ENCODE measurements at places on chromosomes 2 and 18. TPM values are rescaled to one million over a fixed set of nuclear protein-coding genes. Genes with fewer than 3 reads are reported as not detected.
A peak's percentile ranks its signal among the peaks of the same experiment; 100 is the strongest.

ICA1L gene
- total RNA-seq = 6.7 TPM

- no peak overlapping the region for H3K4me3 ChIP-seq
- no peak overlapping the region for H3K27ac ChIP-seq
- no peaks in the 10 kb centered on the region for H3K27me3 ChIP-seq
- H3K36me3 ChIP-seq = no peaks in the 10 kb centered on the region
Observed at GRCh38 chr2:137809252-137809651, 155.0 kb upstream of the HNMT start.

DNA sequence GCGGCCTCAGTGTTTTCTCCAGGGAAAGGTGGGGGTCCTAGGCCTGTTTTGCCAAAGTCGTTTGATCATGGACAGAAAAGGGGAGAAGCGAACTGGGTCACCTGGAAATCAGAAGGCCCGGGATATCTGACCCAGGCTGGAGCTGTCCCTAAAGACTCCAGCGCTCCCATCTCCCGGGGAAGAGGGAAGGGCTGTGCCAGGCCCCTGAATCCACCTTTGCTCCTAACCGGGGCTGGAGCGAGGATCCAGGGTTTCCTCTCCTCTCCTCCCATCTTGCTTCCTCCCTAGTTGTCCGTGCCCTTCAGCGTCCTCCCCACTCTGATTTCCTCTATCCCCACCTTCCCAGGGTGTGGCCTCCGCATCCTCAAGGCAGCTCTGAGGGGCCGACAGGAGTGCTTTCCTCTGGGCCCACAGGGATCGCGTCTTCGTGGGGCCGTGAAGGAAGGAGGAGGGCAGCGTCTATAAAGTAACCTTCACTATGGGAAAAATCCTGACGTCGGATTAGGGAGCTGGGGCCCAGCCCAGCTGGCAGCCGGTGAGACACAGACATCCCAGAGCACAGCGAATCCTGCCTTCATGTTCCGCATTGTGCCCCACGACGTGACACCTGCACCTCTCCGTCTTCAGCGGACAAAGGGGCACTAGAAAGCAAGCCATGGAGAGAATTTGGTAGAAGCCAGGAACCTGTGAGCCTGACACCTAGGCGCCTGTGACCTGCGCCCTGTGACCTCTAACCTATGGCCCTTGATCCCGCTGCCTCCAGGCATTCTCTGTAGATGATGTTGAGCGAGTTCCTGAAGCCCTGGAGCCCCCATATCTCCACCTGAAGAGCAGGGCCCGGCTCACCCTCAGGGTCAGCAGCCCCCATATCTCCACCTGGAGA is 212.7 kb upstream of the SALL3 start:
- no peak overlapping the region for H3K27ac ChIP-seq
- no peak for DNase-seq
- H3K4me3 ChIP-seq = no peak overlapping the region

GRCh38 chr2:99834426-99834825 is 308.0 kb downstream of the AFF3 start:
- H3K27ac ChIP-seq = no peak overlapping the region
- H3K27me3 ChIP-seq = no peaks in the 10 kb centered on the region

GRCh38 chr2:46632349-46632748 is 153.0 kb downstream of the TMEM247 start:
- H3K4me1 ChIP-seq = no peaks in the 10 kb centered on the region
- H3K27ac ChIP-seq = no peak overlapping the region
- no peak for DNase-seq

- H3K27ac ChIP-seq = no peak overlapping the region
- no peaks in the 10 kb centered on the region for H3K27me3 ChIP-seq
- DNase-seq = no peak
Observed at GRCh38 chr2:128782411-128783192, 463.9 kb upstream of the HS6ST1 start.

CACNB4 gene
- 0.33 TPM for total RNA-seq

MOGAT1 gene
- total RNA-seq = 1.8 TPM

DNA sequence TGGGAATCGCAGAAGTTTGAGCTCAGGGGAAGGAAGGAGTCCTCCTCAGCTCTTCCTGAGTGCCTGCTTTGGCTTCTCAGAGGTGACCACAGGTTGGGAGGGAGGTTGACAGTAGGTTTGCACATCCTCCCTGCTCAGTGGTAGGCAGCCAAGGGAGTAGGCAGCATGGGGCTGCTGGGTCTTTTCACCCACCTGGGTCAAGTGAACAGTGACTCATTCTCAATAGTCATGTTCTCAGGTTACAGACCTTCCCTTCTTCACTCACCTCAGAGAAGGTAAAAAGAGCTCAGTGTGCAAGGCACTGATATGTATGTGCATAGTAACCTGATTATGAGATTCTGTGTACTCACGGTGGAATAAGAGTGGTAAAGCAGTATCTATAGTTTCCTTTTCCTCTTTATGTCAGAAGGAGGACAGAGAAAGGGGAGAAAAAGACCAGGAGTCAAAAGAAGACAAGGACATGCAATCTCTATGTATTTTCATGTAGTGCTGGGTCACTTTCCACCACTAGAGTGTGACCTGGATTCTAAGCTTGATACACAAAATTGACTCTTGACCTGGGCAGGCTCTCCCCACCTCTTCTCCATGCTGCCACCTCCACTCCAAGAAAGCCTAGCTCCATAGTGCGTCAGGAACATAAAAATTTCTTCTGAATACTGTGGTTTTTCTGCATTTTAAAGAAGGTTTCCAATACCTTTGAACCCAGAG is 36.5 kb upstream of the ASNSD1 start:
- H3K4me1 ChIP-seq = no peaks in the 10 kb centered on the region
- H3K4me3 ChIP-seq = no peak overlapping the region
- DNase-seq = no peak
- H3K27ac ChIP-seq = no peak overlapping the region

DNA sequence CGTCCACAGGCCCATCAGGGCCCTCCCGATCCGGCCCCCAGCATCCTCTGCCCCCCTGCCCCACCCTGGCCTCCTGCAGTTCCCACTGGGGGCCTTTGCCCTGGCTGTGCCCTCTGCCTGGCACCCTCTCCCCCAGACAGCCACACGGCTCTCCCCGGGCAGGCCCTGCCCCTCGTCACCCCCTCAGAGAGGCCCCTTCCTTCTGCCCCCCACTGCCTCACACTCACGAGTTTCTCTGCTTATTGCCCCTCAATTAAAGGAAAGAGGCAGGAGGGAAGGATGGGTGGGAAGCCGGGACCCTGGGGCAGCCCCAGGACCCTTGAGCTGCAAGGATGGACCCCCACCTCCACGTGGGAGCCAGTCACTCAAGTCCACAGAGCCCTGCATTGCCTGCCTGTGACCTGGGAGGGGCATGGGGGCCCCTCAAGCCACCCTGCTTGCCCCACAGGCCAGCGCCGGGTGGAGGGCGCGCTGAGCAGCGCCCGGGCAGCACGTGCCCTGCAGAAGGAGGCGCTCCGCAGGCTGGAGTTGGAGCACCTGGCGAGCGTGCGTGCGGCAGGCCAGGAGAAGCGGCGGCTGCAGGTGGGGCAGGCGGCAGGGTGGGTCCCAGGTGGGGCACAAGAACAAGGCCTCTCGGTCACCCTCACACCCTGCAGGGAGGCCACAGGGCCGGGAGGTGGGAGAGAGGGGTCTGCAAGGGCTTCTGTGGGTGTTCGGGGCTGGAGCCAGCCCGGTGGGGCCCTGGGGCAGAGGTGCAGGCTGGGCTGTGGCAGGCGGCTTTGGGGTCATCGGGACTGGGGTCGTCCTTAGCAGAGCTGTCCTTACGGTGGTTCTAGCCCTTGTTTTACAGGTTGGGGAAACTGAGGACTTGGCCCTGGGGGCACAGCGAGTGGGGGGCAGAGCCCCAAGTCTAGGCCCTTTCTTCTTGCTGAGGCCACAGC is 30.5 kb upstream of the SNED1 start:
- no peak overlapping the region for H3K27ac ChIP-seq
- peaks cover 13% of the 10 kb centered on the region for H3K4me1 ChIP-seq
- no peak overlapping the region for H3K4me3 ChIP-seq
- no peak for DNase-seq

- DNase-seq = no peak
- H3K27me3 ChIP-seq = no peaks in the 10 kb centered on the region
- no peak overlapping the region for H3K27ac ChIP-seq
Observed at GRCh38 chr2:168130346-168130745, 117.0 kb downstream of the STK39 start.

- H3K27me3 ChIP-seq = no peaks in the 10 kb centered on the region
- no peak overlapping the region for H3K27ac ChIP-seq
- H3K4me1 ChIP-seq = no peaks in the 10 kb centered on the region
- no peaks in the 10 kb centered on the region for H3K36me3 ChIP-seq
- DNase-seq = no peak
Observed at GRCh38 chr18:24538414-24539264, 78.2 kb downstream of the HRH4 start.

- no peak overlapping the region for H3K27ac ChIP-seq
- H3K36me3 ChIP-seq = no peaks in the 10 kb centered on the region
- H3K27me3 ChIP-seq = no peaks in the 10 kb centered on the region
- no peak overlapping the region for H3K4me3 ChIP-seq
- no peaks in the 10 kb centered on the region for H3K4me1 ChIP-seq
- DNase-seq = no peak
Observed at GRCh38 chr2:122112216-122113005, 357.0 kb downstream of the TSN start.

DNA sequence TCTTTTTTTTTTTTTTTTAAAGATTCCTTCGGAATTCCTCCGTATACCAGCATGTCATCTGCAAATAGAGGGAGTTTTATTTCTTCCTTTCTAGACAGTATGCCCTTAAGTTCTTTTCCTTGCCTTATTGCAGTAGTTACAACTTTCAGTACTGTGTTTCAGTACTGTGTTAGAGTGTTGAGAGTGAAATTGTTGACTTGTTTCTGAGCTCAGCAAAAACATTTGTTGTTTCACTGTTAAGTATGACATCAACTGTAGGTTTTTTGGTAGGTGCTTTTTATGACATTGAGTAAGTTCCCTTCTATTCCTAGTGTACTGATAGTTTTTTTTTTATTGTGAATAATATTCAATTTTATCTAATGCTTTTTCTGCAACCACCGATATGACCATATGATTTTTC is 43.9 kb downstream of the ACVR2A start:
- no peaks in the 10 kb centered on the region for H3K27me3 ChIP-seq
- no peak overlapping the region for H3K27ac ChIP-seq
- H3K4me1 ChIP-seq = no peaks in the 10 kb centered on the region
- no peak overlapping the region for H3K4me3 ChIP-seq
- H3K36me3 ChIP-seq = no peaks in the 10 kb centered on the region

- no peaks in the 10 kb centered on the region for H3K27me3 ChIP-seq
- H3K4me1 ChIP-seq = peaks cover 17% of the 10 kb centered on the region
- peak; percentile 78 for DNase-seq
- H3K4me3 ChIP-seq = peak overlapping the region; percentile 7
- peak overlapping the region; percentile 86 for H3K27ac ChIP-seq
- H3K36me3 ChIP-seq = no peaks in the 10 kb centered on the region
Observed at GRCh38 chr2:241217320-241218031, 29.0 kb downstream of the ANO7 start.

- H3K4me3 ChIP-seq = no peak overlapping the region
- DNase-seq = no peak
- H3K27me3 ChIP-seq = no peaks in the 10 kb centered on the region
- H3K27ac ChIP-seq = no peak overlapping the region
- no peaks in the 10 kb centered on the region for H3K36me3 ChIP-seq
- H3K4me1 ChIP-seq = no peaks in the 10 kb centered on the region
Observed at GRCh38 chr18:55748227-55748738, 160.3 kb upstream of the TCF4 start.

DNA sequence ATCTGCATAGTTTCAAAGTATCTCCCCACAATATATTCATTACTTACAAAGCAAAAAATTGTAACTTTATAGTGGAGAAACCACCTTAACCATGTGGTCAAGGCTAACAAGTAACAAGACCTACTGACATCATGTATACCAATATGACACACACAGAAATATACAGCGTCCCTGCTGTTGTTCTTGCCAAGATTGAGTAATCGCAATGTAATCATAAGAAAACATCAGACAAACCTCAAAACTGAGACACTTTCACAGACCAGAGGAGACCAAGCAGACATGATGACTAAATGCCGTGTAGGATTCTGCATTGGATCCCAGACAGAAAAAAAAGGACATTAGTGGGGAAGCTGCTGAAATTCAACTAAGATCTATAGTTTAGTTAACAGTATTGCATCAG is 123.0 kb downstream of the ACAA2 start:
- no peak for DNase-seq
- no peaks in the 10 kb centered on the region for H3K27me3 ChIP-seq
- no peaks in the 10 kb centered on the region for H3K4me1 ChIP-seq
- H3K27ac ChIP-seq = no peak overlapping the region

AAMP gene
- 61.5 TPM for total RNA-seq

POTEC gene
- total RNA-seq = 4.0 TPM

DNA sequence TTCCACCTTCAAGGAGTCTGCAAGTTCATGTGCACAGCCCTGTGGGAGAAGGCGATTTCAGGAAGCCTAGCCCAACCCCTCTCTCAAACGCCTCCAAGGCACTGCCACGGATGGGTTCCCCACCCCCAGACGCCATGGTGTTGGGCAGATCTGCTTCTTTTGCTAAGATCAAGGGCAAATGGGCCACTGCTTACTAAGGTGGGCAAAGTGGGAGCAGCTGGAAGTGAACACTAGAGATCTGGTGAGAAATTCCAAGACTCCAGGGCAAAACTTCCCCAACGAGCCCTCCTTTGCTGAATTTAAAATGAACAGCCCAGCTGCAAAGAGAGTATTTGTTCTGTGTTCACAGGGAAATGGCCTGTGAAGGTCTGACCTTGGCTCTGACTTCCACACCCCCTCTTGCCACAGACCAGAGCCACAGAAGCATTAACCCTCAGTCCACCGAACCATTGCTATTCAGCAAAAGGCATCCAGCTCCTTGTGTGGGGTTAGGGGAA is 45.1 kb upstream of the ZBTB7C start:
- H3K27ac ChIP-seq = no peak overlapping the region
- H3K4me1 ChIP-seq = peaks cover 30% of the 10 kb centered on the region
- no peak overlapping the region for H3K4me3 ChIP-seq
- DNase-seq = no peak

- DNase-seq = peak; percentile 74
- H3K27me3 ChIP-seq = no peaks in the 10 kb centered on the region
- H3K36me3 ChIP-seq = no peaks in the 10 kb centered on the region
- no peak overlapping the region for H3K4me3 ChIP-seq
- no peak overlapping the region for H3K27ac ChIP-seq
Observed at GRCh38 chr2:53452957-53453748, 314.5 kb upstream of the CHAC2 start.

GRCh38 chr2:74188018-74188601 is 9.4 kb upstream of the MOB1A start:
- H3K27me3 ChIP-seq = no peaks in the 10 kb centered on the region
- DNase-seq = no peak
- H3K27ac ChIP-seq = no peak overlapping the region
- H3K4me1 ChIP-seq = peaks cover 19% of the 10 kb centered on the region
- H3K36me3 ChIP-seq = no peaks in the 10 kb centered on the region

KCMF1 gene
- total RNA-seq = 30.4 TPM

GRCh38 chr2:120749506-120750431 is 14.1 kb downstream of the GLI2 start:
- H3K27ac ChIP-seq = no peak overlapping the region
- H3K36me3 ChIP-seq = no peaks in the 10 kb centered on the region
- no peaks in the 10 kb centered on the region for H3K4me1 ChIP-seq
- no peaks in the 10 kb centered on the region for H3K27me3 ChIP-seq
- no peak for DNase-seq

- peak; percentile 88 for DNase-seq
- peak overlapping the region; percentile 74 for H3K27ac ChIP-seq
- H3K27me3 ChIP-seq = no peaks in the 10 kb centered on the region
Observed at GRCh38 chr2:109644571-109645275, 30.6 kb downstream of the SOWAHC start.

- no peaks in the 10 kb centered on the region for H3K4me1 ChIP-seq
- peak; percentile 73 for DNase-seq
- H3K27ac ChIP-seq = no peak overlapping the region
- H3K36me3 ChIP-seq = no peaks in the 10 kb centered on the region
- H3K27me3 ChIP-seq = no peaks in the 10 kb centered on the region
Observed at GRCh38 chr18:12391487-12392165, 14.6 kb upstream of the AFG3L2 start.
